ENCODE measurements at places on chromosomes 6 and 20. TPM values are rescaled to one million over a fixed set of nuclear protein-coding genes. Genes with fewer than 3 reads are reported as not detected.

GRCh38 chr6:157185171-157185570 lies 138.1 kb downstream of the TMEM242 start:
- no peak for DNase-seq

- no peak for DNase-seq
Measured at GRCh38 chr6:127963495-127963894, 62.6 kb upstream of the THEMIS start.

The HLA-DRB5 gene
- total RNA-seq, result not detected

DNA sequence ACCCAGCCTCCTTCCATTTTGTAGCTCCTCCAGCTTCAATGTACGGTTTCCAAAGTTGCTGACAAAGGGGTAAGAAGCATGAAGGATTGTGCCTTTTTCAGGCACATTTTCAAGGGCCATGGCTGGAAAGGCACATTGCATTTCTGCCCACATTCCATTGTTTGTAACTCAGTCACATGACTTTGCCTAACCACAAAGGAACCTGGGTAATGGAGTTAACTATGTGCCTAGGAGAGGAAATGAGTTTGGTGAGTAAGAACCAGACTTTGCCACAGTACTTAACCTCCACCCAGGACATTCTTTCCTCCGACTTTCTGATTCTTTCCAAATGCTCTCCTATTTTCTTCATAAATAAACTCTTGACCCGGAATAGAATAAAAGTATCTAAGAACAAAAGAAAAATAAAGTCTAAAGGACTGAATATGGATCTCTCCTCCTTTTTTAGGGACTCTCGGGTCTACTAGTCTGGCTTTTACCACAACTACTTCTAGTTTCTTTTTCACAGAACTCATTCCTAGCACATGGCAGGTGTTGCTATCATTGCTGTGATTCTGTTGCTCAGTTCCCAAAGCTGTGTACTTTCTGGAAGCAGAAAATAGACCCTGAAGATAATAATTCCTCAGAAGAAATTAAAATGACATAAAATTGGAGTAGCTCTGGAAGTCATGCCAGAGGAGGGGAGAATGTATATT lies 81.5 kb upstream of the ISM1 start:
- no peak for DNase-seq

The CRISP3 gene
- not detected for total RNA-seq

GRCh38 chr6:166307082-166308032 lies 835 bp downstream of the PRR18 start:
- DNase-seq, result no peak

The POPDC3 gene
- 161 TPM for total RNA-seq

DNA sequence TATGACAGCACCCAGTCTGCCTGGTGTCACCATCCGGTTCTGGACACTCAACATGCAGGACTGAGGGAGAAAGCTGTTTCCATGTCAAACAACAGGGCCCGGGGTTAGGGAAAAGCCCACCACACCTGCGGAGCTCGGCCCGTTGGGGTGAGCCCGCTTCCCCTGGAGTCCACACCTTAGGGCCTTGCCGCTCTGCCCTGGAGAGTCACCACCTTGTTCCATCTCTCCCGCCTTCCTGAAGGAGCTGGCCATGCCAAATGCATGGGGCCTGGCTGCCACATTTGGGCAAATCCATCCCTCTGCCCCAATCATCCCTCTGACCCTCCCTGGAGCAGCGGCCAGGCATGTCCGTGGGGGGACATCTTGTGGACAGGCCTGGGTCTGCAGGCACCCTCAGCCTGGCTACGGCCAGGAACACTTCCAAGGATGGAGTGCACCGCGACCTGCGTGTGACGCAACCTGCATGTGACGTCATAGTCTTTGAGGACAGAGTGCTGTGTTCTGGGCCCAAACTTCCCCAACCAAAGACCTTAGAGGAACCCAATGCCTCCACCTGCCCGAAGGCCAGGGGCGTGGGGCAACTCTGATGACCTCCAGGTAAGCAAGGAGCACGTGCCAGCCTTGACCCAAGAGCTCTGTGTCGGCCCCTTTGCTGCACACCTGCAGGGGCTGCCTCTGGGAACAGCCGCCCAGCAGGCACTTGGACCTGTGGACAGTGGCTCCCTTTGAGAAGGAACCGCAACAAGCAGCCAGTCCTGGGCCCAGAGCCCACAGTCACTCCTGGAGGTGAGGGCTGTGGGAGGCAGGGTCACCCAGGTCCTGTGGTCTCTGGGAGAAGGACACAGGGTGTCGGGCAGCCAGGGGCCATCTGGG lies 1.7 kb downstream of the CABLES2 start:
- DNase-seq, result no peak

DNA sequence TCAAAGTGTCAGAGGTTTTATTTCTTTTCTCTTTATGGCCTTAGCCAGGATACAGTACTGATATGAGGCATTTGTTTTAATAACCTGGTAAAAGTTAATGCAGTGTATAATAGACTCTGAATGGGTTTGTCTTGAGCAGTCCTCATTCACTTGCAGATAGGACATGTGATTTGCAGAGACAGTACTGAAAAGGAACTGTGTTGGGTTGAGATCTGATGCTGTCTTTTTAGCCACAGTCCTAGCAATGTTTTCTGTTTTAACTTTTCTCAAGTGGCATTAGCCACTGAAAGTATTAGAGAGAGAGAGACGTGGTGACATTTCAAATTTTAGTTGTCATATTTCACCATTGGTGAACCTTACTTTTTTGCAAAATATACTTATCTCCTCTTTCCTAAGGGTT lies 547.2 kb upstream of the MAN1A1 start:
- DNase-seq, result no peak

The MICB gene
- 18.2 TPM for total RNA-seq

DNA sequence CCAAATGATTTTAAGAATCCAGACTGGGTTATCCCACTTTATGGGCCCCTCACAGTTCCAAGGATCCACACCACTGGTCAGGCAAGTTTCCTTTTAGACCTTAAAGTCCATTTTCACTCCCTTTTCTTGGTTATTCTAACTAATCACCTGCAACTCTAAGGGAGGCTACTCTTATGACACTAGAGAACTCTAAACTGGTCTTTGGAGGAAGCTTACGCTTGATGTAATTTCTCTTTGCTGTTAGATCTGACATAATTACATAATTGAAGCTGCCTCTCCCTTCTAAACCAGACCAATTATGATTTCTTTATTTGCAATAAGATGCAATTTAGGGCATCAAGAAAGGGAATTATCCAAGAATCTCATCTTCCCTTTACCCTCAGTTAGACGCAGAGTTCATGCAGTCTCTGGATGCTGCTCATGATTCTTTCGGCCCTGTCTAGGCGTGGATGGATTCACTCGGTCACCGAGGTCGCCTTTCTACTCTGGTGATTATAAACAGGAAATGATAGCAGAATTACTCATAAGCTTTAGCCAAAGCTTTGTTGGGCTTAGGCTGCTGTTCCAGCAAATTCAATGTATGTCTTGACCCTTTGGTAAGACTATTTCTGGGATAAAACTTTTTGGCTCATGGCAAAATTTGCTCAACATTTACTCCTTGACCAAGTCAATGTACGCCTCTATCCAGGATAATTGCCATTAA lies 166.4 kb upstream of the PRND start:
- peak; percentile 58 for DNase-seq

The BPIFB2 gene
- not detected for total RNA-seq

- DNase-seq, result no peak
Measured at GRCh38 chr20:32495949-32496348, 89.2 kb downstream of the NOL4L start.

DNA sequence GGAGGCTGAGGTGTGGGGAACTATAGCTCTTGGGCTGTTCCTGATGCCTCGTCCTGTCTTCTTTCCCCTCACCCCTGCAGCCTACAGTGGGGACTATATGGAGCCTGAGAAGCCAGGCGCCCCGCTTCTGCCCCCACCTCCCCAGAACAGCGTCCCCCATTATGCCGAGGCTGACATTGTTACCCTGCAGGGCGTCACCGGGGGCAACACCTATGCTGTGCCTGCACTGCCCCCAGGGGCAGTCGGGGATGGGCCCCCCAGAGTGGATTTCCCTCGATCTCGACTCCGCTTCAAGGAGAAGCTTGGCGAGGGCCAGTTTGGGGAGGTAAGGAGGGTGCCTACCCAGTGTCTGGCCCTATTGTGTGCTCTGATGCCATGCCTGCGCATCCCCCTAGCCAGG lies 11.5 kb upstream of the GTF2H4 start:
- no peak for DNase-seq

The CAGE1 gene
- not detected for total RNA-seq

- no peak for DNase-seq
Measured at GRCh38 chr6:52336919-52337561, 24.9 kb upstream of the PAQR8 start.

GRCh38 chr20:17406051-17406590 lies 125.1 kb downstream of the BFSP1 start:
- no peak for DNase-seq

DNA sequence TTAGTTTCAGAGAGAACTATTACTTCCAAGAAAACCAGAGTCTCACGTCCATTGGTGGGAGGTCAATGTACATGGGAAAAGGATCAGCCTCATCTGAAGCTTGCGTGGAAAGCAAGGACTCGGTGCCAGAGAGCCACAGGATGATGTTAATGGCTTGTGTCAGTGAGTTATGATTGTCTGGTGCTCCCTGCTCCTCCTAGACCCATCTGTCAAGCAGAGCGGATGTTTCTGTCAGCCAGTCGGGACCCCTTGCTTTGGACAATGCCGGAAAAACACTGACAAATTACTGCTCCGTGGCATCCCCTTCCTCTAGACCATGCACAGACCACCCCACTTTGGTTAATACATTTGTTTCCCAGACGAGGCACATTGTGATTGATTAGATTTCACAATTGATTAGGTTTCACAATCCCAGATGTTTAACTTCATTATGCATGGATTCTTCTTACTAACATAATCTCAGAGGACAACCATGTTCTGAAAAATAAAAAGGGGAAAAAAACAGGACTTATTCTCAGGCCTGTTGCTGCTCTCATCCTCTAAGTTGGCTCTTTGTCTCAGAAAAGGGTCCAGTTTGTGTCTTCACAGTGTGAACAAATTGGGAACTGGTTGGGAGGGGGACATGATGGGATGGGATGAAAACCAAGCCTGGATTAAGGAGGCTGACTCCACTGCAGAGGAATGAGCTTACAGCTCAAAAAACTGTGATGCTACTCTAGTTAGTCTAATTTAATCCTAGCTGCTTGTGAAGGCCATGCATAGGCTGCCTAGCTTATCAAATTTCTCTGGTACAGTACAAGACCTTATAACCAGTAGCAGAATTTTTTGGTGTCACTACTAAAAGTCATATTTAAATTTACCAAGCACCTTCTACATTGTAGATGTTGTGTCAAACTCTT lies 51.9 kb downstream of the UNC5CL start:
- no peak for DNase-seq

- DNase-seq, result no peak
Measured at GRCh38 chr6:130788954-130789353, 38.3 kb upstream of the SMLR1 start.

The GNAS-AS1 gene
- 5.2 TPM for total RNA-seq

DNA sequence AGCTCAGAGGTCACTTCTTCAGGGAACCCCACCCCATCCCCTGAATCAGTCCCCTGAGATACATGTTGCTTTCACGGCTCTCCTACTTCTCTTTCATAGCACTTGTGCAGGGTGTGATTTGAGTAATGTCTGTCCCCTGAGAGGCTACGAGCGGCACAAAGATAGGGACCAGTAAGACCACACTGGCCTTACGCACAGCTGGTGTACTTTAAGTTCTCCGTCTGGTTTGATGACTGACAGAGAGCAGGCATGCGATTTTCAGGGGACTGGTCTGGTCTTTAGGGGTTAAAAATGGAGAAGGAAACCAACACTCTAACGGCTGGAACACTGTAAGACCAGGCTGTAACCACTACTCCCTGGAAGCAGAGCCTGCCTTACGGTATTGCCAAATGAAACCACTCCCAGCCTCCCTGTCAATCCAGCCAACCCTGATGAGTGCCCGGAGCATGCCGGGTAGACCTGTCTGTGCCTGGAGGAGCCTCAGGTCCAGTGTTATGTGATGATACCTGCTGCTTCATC lies 47.1 kb downstream of the ELMO2 start:
- DNase-seq, result no peak

- DNase-seq, result no peak
Measured at GRCh38 chr6:23302514-23302913, 733.1 kb downstream of the HDGFL1 start.

GRCh38 chr20:3165473-3166337 lies 6.0 kb upstream of the FASTKD5 start:
- no peak for DNase-seq

DNA sequence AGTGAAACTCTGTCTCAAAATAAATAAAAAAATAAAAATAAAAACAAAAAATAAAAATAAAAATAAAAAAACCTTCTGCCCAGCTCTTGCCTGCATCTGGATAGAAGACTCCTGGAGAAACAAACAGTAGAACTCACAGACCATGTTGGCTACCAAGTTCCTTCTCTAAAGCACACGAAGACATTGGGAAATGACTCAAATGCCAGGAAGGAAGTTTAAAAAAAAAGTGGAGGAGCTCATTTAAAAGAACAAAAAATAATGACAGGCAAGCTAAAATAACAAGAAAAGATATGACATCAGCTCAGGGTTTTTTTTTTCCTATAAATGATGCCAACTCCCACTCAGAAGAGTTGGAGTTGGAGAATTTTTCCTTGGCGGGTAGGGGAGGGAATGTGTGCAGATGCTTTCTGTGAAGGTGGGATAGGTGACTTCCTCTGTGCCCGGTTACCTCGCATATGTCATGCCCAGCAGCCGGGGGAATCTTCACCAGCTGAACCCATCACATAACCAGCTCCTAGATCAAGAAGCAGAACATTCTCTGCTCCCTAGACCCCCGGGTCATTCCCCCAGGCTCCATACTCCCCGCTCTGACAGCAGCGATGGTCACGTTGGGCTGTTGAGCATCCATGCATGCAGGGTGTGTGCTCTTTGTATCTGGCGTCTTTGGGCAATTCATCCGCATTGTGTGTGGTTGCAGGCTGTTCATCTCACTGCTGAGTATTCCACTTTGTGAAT lies 17.3 kb upstream of the CD93 start:
- no peak for DNase-seq

GRCh38 chr6:100160930-100161329 lies 166.9 kb upstream of the MCHR2 start:
- no peak for DNase-seq

The OLIG3 gene
- not detected for total RNA-seq

The CRIP3 gene
- not detected for total RNA-seq

GRCh38 chr6:133548423-133549159 lies 307.4 kb downstream of the EYA4 start:
- peak; percentile 37 for DNase-seq

The MAVS gene
- 12.1 TPM for total RNA-seq

- no peak for DNase-seq
Measured at GRCh38 chr20:458776-459175, 3.6 kb downstream of the TBC1D20 start.

DNA sequence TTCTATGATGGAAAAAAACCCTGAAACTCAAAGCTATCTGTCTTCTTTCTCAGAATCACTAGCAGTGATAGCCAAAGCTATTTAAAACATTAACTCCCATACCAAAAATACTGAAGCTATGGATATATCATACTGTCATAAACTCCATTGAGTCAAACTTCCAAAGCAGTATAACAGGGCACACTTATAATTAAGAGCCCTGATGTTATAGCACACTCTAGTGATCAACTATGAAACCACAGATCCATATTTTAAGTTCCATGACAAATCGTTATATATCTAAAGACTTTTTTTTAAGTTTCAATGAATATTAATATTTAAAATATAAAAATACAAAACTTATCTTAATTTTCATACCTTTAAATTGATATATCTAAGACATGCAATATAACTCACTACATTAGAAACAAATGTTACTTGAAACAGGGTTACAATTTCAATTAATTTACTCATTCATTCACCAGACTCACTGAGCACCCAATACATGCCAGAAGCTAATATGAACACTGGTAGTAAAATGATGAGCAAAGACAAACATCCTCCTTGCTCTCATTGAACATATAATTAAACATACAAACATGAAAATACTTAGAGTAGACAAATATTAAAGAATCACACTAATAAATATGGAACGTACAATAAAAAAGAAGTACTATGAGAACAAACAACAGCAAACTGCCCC lies 69.3 kb downstream of the IBTK start:
- no peak for DNase-seq

Data from Caki2 (cell line).